ENCODE measurements at places on chromosomes 7 and 10.
A peak's percentile ranks its signal among the peaks of the same experiment; 100 is the strongest.

GRCh38 chr10:12448340-12448728 is 99.0 kb downstream of the CAMK1D start:
- DNase-seq: no peak

GRCh38 chr10:78407009-78407711 is 373.5 kb downstream of the RPS24 start:
- DNase-seq: peak; percentile 42

GRCh38 chr7:32941181-32941580 is 16.1 kb upstream of the FKBP9 start:
- no peak for DNase-seq

GRCh38 chr7:64685091-64685490 is 19.2 kb downstream of the ZNF107 start:
- no peak for DNase-seq

- DNase-seq: no peak
Measured at GRCh38 chr7:39621261-39621660, 2.1 kb upstream of the RALA start.

GRCh38 chr10:23371073-23371472 is 26.5 kb upstream of the C10orf67 start:
- no peak for DNase-seq

- DNase-seq: no peak
Measured at GRCh38 chr10:98163941-98164340, 29.5 kb downstream of the R3HCC1L start.

- no peak for DNase-seq
Measured at GRCh38 chr7:151415375-151416105, 5.7 kb upstream of the WDR86 start.

DNA sequence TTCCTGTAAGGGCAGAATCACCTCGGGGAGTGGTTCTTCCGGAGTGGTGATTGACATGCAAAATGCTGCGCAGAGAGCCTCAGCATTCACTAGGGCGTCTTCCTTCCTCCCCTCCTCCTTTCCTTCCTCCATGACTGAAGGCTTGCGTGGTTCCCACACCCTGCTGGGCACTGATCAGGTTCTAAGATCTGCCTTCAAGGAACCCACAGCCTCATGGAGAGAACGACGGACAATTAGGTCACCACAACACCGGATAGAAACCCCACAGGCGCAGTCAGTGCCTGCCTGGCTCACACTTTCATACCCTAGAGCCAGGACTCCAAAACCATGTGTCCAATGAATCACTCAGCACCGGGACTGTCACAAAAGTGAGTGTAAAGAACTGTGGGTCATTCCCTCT is 131.3 kb downstream of the DPP6 start:
- no peak for DNase-seq

GRCh38 chr10:796233-796632 is 106.8 kb upstream of the DIP2C start:
- DNase-seq: no peak

DNA sequence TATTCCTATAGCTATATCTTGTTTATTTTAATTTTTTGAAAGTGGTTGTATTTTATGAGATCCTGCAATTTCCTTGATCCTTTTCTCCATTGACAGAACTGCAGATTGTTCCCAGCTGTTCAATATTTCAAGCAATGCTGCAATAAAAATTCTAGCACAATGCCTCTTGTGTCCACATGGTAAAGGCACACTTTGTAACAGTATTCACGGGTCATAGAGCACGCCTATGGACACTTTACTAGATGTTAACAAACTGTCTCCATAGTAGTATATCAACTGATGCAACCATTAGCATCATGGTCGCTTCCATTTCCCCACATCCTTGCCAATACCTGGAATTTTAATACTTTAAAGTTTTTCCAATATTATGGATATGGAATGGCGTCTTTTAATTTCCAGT is 123.9 kb upstream of the FZD8 start:
- DNase-seq: no peak

DNA sequence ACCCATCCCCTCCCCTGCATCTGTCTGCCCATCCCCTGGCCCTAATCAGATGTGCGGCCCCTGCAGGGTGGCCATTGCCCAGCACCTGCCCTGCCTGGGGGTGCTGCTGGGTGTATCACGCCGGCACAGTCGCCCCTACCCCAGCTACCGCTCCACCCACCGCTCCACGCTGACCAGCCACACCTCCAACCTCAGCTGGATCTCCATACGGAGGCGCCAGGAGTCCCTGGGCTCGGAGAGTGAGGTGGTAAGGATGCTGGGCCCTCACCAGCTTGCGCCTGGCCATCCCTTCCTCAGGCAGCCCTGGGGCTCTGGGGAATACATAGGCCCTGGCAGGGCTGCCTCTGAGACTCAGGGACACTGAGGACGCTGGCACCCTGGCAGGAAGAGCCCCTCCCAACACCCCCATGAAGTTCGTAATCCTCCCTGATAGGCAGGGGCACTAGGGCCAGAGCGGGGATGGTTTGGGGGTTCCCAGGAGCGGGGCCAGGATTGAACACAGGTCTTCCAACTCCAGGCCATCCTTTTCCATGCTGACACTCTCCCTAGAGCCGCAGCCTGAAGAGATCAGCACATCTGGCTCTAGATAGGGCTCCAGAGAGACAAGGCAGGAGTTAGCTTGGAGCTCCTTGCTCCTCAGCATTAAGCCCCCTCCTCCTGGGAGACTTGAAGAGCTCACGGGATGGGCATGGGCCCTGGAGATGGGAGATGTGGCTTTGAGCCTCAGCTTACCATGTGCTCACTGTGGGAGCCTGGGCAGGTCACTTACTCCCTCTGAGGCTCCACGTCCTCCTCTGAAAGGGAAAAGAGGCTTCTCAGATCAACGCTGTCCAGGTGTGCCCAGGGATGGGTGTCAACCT is 5.9 kb upstream of the LDB3 start:
- no peak for DNase-seq

DNA sequence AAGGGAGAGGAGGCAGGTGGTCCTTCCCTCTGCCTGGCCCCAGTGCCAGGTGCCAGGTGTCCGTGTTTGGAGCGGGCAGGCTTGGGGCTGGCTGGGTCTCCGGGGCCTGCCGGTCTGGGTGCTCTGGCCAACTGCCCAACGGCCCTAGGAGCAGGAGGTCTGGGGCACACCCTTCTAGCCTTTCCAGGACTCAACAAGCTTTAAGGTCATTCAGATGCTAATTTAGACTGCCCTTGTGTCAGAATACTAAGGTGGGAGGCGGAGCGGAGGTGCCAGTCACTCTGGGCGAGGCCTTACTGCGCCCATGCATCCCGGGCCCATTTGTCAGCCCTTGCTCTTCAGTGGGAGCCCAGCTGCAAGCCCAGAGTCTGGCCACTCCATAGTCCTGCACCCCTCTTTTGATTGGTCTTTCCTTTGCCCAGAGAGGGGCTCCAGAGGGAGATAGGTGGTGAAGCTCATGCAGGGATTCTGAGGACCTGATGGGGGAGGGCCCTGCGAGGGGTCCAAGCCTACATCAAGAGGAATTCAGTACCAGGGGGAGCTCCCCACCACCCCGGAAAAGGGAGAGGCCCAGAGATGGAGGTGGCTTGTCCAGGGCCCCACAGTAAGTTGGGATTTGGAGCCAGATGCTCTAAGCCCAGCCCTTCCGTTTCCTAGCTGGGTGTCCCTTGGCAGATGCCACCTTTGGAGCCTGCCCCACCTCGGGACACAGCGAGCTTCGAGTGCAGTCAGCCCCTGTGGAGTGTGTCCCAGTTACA is 1.3 kb downstream of the PGAM2 start:
- no peak for DNase-seq

DNA sequence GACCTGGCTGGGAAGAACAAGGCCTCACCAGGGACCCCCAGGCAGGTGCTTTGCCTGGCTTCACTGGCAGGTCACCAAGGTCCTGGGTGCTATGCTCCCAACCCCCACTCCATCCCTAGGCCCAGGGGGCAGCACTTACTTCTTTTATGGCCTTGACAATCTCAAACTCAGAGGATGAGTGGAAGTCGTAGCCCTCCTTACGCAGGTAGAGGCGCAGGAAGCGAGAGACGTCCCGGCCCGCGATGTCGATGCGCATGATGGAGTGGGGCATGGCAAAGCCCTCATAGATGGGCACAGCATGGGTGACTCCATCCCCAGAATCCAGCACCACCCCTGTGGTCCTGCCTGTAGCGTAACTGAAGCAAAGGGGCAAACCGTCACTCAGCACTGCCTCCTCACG is 18.5 kb downstream of the ACTR1A start:
- DNase-seq: no peak

- no peak for DNase-seq
Measured at GRCh38 chr7:135169964-135170273, 588 bp downstream of the CYREN start.

DNA sequence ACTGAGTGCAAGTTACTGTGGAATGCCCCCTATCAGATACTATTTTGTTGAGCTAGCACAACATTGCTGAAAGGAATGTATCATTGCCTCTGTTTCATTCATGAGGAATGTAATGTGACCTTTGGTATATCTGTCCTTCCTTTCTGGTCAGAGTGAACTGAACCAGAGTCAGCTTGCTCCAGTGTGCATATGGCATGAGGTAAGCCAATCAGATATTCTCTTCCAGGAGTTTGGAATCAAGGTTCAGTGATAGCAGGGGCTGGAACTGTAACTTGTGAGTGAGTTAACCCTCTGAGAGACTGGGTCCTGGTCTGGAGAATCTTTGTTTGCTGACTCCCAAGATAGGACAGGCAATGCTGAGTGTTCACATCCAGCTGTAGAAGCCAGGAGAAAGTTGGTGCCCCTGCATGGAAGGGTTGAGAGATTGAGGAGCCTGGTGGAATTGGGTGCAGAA is 45.3 kb upstream of the OSBPL3 start:
- DNase-seq: no peak

All from T-helper 2 cell treated with Interferon-gamma antibody and Interleukin-4, amounts not matched to agents 5 μg/mL and 100 μg/mL, for 36 hours (primary cell).